ENCODE measurements at places on chromosomes 6 and 20. TPM values are rescaled to one million over a fixed set of nuclear protein-coding genes. Genes with fewer than 3 reads are reported as not detected.

DNA sequence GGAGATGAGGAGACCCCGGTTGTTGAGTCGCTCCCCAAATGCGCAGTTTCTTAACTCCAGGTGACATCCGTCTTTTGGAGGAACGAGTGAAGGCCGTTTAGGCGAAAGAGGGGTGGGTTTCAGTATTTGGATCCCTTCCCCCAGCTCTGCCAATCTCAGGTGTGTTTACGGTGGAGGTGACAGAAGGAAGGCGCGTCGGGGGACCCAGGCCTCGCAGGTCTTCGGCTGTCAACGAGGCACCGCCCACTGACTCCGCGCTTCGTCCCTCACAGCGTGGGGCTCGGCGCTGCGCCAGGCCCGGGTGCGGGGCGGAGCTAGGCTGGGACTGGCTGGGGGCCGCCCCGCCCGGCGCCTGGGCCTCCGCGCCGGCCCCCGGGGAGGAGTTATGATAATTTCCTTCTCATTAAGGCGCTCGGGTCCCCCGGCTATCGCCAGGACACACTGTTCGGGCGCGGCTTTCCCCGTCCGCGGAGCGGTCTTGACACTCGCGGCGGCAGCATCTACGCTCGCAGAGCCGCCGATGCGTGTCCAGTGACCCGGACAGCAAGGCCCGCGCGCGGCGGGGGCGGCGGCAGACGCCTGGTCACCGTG, at the start of gene TFAP2C:
TSS of gene TFAP2C (plus strand) at position 434 of the 591 bp plus-strand sequence. CDS start 239 bp downstream, outside the sequence.
- no peak for DNase-seq

GRCh38 chr20:40503119-40503518, 185.9 kb downstream of the MAFB start:
- no peak for DNase-seq

- no peak for DNase-seq
These were observed 540.9 kb downstream of the EPM2A start for GRCh38 chr6:145194389-145194788.

DNA sequence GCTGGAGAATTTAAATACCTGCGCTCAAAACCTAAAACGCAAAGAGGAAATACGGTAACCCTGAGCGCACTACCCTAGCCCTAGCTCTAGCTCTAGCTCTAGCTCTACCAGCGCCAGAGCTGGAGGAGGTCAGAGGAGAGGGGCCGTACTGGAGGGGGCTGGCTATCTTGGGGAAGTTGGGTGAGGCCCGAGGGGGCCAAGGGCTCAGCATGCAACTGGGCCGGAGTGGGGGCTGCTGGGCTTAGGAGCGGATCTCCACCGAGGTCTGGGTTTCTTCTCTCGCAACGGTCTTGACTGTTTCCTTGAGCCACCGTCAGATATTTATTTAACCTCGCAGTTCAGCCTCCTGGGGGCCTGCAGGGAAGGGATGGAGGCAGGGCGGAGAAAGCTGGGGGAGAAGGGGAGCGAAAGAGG, 91.0 kb downstream of the NCR2 start:
- no peak for DNase-seq

DNA sequence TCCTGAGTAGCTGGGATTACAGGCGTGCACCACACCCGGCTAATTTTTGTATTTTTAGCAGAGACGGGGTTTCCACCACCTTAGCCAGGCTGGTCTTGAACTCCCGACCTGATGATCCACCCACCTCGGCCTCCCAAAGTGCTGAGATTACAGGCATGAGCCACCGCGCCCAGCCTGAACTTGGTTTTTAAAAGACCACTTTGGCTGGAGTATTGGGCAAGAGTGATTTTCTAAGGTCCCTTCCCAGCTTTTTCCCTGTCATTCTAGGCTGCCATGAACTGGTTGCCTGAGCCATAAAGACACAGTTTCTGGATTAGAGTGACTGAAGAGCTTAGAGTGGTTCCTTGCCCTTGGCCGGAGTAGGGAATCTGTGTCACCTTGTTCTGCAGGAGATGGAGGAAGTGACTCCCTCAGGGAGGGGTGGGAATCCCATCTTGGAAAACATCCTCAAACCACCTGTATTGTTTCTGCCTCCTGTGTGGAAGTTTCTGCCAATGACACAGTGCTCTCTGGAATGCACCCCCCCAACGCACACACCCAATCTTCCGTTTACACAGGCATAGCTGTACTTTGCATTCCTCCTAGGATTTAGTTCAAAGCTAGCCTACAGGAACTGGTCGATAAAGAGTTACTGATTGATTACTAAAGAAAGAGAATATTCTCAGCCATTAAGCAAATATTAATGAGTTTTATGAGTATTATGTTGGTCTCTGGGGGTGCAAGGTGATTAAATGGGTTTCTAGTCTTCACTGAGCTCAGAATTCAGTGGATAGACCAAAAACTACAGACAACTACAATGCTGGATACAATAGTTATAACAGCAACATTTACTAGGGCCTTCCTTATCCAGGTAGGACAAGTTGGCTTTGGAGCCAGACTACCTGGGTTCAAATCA, 18.2 kb downstream of the BCL2L1 start:
- DNase-seq: no peak

DNA sequence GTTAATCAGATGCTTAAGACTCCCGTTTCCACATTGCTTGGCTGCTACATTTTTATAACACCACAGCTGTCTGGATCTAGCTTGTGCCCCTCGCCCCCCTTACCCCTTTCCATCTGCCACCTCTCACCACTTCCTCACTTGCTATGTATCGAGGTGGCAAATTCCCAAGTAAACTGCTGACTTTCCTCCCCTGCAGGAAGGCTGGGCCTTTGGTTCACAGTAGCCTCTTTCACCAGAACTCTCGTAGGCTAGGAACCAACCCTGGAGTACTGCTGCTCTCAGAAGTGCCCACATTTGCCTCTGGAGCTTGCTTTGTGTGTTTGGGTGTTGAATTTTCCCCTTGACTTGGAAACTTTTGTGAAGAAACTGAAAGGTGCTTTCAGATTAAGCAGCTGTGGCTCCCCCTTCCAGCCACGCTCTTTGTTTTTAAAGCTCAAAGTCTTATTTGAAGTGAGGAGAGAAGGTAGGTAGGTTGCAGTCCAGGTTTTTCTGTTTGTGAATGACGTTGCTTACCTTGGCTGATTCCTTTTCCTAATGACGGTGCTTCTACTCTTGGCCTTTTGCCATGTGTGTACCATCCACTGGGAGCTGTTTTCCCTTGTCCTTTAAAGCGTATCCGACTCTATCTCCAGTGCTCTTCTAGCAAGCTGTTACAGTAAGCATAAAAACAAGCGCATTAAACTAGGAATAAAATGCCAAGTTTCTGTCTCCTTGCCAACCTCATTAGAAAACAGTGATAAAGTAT, 90.4 kb downstream of the CARMIL1 start:
- no peak for DNase-seq

DNA sequence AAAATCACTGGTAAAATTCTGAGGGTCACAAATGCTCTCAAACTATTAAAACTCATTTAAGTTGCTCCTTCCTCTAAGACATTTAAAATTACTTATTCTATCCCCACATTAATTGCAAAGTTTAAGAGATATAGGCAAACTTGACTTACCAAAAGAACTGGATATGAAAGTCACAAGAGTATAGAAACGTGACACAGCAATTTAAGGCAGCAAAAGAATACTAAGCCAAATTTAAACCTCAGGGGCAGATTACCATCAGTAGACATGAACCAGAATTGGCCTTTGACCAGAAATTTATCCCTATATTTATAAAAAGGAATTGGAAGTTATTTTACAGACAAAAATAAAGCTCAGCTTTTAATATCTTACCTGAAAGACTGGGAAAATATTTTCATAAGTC, 56.0 kb downstream of the MAP3K7 start:
- no peak for DNase-seq

GRCh38 chr6:112223070-112223861, 31.1 kb downstream of the LAMA4 start:
- DNase-seq: no peak

DNA sequence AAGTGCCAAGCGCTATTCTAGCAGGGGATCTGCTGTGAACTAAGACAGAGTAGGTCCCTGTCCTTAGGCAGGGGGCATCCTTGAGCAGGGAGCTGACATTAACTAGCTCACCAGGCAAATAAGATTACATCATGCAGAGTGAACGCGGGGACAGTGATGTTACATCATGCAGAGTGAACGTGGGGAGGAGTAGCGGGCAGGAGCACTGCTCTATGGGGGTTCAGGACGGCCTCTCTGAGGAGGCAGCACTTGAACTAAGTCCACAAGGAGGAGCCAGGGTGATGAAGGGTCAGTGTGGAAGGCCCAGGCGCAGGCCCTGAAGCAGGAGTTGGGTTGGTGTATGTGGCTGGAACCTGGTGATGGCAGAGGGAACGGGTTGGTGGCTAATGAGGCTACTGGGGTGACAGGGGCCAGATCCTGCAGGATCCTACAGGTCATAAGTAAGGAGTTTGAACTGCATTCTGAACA, 38.7 kb downstream of the KAT14 start:
- DNase-seq: no peak

GRCh38 chr20:22597303-22597702, 12.9 kb upstream of the FOXA2 start:
- DNase-seq: no peak

GRCh38 chr20:63931735-63932134, 24.5 kb downstream of the UCKL1 start:
- no peak for DNase-seq

CCN6 gene
- not detected for total RNA-seq

OPRM1 gene
- total RNA-seq: 1.2 TPM

GRCh38 chr6:2524090-2524489, 226.6 kb downstream of the MYLK4 start:
- no peak for DNase-seq

DNA sequence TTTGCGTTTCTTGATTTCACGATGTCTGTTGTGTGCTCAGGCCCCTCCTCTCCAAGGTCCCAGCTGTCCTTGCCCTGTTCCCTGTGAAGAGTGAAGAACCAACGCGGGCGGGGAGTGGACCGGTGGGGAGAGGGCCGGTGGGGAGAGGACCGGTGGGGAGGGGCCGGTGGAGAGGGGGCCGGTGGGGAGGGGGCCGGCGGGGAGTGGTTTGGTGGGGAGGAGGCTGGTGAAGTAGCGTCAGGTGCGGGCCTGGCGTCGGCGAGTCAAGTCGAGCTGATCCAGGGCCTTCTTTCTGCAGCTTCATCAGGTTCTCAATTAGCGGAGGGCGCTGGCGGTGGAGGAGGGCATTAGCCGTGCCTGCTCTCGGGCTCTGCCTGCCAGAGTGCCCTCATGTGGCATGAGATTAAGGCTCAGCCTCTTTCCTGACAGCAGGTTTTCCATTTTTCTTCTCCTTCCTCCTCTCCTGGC, 21.2 kb upstream of the BHLHE23 start:
- DNase-seq: no peak

Data from urinary bladder (tissue), 4 donors.